Activated naive CD8-positive, alpha-beta T cell treated with anti-CD3 and anti-CD28 coated beads, Interleukin-2, amount 10 ng/mL, durations not matched to agents 7 days and 5 days (primary cell): ENCODE measurements at places on chromosomes 16 and 17. TPM values are rescaled to one million over a fixed set of nuclear protein-coding genes. Genes with fewer than 3 reads are reported as not detected.

- no peak for DNase-seq
Observed at GRCh38 chr17:41959336-41960095, 7.1 kb upstream of the CNP start.

- DNase-seq: no peak
Observed at GRCh38 chr16:56221995-56222394, 30.7 kb downstream of the GNAO1 start.

DNA sequence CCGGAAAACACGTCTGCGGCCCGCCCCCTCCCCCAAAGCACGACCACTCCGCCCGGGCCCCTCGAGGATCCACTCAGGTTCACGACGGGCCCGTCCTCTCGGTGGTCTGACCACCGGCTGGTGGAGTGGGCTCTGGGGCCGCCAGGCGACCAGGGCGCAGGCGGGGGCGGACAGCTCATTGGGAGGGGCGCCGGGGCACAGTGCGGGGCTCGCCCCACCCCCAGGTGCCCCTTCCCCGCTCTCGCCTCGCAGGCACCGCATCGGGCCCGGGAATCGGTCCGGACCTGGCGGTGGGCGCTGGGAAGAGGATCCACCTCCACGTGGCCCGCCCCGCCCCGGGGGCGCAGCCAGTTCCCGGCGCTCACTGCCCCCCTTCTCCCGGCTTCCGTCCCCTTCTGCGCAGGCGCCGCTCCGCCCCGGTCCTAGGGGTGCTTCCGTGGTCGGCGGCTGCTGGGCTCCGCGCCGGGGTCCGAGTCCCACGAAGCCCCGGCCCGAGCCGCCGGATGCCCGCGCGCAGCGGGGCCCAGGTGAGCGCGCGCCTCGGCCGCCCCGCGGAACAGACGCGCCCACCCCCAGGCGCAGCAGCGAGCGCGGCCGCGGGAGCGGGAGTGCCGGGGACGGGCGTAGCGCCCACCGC lies at the start of gene MPG:
Gene MPG (plus strand): TSS at position 419 of the 637 bp plus-strand sequence. CDS start 85 bp downstream, at position 504.
- DNase-seq: peak; percentile 91

GRCh38 chr16:1141191-1141590 lies 11.7 kb upstream of the CACNA1H start:
- no peak for DNase-seq

DNA sequence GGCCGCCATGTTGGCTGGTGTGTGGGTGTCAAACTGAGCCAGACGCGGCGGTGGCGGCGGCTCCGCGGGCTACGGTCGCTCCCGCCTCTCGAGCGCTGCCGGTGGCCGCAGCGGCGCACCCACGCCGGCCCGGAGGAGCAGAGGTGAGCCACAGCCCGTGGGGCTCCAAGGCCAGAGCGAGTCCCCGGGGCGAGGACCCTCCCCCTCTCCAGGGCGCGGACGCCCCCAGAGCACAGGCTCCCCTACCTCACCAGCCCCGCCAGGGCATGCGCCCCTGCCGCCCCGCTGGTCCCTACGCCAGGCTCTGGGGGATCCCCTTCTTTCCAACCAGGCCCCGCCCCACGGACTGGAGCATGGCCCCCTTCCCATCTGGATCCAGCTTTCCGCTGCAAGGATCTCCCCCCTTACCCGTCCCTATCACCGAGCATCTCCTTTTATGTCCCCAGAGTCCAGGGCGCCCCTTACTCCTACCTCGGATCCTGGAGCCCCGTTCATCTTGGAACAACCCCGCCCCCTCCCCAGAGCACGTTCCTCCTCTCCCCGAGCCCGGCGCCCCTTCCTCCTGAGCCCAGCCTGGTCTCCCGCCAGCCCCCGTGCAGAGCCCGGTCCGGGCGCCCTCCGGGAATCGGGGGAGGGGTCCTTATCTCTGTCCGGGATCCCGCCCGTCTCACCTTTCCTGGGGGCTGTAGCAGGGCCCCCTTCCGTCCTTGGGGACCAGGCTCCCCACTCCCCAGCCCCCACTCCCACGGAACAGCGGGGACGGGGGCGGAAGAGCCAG lies 412 bp downstream of the EPN2 start:
- peak; percentile 35 for DNase-seq

GRCh38 chr16:86363836-86364618 lies 146.3 kb upstream of the FOXF1 start:
- DNase-seq: no peak

DNA sequence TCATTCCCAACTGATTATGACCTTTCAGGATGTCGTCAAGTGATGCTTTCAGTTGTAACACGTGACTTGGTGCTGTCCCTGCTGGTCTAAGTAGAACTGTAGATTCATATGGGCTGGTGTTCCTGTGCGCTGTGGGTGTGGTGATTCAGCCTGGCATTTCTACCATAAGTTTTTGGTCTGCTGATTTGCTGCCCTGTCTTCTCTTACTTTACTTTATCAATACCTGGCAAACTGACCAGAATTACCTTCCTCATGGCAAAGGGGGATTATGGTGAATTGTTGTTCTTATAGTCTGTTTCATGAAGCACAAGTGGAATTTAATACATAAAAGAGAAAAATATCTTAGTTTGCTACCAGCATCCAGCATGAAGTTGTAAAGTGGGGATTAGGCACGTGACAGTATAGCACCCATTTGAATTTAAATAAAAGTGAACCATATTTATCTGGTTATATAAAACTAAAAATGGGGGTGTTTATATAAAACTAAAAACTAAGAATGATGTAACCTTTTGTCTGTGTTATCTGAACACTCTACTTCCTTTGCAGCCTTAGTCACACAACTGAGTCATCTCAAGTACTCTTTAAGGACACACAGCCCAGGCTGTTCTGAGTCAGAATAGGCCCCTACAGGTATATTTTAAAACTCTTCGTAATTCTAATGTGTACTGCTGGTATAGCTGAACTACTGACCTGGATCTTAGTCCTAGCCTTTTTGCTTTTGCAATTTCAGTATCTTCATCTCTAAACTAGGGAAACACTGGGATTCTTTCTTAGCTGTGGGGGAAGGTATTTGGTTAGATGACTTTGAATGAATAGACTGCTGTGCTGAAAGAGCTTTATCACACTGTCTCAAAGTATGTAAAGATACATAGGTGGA lies 28.3 kb downstream of the TTC19 start:
- DNase-seq: no peak

GRCh38 chr17:69959283-69959682 lies 115.7 kb upstream of the KCNJ16 start:
- DNase-seq: no peak

DNA sequence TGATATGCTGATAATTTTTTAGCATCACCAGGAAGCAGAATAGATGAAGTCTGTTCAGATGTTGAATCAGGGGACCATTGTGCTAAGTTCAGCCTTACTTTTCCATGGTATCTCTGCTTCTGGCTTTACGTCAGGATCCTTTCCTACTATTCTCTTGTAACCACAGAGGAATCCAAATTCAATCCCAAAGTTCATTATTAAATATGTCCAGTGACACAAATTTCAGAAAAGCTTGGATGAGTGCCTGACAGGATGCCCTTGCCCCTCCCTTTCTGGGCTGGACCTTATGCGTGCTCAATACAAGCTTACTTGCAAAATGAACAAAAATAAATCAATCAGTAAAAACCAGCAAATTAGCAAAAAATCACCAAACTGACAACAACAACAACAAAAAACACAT lies 37.6 kb upstream of the ADORA2B start:
- no peak for DNase-seq

DNA sequence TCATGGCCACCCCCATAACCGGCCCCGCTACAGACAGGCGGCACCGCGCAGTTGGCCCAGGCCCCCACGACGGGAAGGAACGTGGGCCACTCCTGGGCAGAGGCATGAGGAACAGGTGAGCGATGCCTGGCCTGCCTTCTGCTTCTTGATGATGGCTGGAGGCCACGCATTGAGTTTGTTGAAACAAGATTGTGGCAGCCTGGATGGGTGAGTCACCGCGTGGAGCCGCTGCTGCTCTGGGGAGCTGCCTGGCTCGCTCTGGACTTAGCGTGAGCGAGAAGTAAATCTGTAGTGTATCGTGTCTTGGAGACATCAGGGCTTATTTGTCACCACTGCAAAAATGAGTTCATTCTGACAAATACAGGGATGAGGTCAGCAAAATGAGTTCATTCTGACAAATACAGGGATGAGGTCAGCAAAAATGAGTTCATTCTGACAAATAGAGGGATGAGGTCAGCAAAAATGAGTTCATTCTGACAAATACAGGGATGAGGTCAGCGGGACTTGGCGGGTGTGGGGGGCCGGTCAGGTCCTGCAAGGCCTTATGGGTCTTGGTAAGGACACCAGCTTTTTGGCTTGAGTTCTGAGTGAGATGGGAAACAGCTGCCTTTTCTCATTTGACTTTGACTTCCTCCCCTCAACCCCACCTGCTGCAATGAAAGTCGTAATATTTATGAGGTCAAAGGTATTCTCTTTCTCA lies 93.0 kb downstream of the SEC14L1 start:
- no peak for DNase-seq

Gene TRPV3
- 0.69 TPM for total RNA-seq
